Activated CD4-positive, alpha-beta memory T cell treated with anti-CD3 and anti-CD28 coated beads for 36 hours (primary cell): ENCODE measurements at places on chromosomes 12 and 14. TPM values are rescaled to one million over a fixed set of nuclear protein-coding genes. Genes with fewer than 3 reads are reported as not detected.

DNA sequence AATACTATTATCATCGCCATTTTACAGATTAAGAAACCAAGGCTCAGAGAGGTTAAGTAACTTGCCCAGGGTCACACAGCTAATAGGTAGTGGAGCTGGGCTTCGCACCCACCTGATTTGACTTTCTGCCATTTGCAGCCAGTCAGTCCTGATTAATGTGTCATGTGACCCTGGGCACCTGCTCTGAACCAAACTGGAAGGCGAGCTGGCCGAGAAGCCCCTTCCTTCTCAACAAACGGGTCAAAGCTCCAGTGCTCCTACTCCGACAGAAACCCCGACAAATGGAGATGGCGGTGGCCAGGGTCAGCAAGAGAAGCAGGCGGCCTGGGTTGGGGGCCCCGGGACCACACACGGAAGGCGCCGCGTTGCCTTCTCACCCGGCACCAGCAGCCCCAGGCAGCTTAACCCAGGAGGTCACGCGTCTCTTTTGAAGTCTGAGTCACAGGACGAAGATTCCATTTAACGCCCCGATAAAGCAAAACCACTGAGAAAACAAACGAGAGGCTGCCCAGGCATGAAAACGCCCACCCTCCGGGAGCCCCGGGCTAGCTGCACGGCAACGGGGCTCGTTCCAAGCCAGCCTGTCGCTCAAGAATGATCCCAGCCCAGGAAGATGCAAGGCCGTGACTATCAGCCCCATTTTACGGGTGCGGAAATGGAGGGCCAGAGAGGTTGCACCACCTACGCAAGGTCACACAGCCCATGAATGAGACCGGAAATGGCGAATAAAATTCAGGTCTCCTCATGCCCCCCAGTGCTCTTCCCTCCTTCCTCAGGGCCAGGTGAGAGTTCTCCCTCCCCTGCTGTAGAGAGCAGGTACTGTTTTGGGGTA is 124.8 kb downstream of the SCARB1 start:
- DNase-seq, result peak; percentile 24

The TPH2 gene
- total RNA-seq, result not detected

The OR4E2 gene
- not detected for total RNA-seq

GRCh38 chr12:96057986-96058553 is 22.7 kb upstream of the LTA4H start:
- DNase-seq, result no peak

DNA sequence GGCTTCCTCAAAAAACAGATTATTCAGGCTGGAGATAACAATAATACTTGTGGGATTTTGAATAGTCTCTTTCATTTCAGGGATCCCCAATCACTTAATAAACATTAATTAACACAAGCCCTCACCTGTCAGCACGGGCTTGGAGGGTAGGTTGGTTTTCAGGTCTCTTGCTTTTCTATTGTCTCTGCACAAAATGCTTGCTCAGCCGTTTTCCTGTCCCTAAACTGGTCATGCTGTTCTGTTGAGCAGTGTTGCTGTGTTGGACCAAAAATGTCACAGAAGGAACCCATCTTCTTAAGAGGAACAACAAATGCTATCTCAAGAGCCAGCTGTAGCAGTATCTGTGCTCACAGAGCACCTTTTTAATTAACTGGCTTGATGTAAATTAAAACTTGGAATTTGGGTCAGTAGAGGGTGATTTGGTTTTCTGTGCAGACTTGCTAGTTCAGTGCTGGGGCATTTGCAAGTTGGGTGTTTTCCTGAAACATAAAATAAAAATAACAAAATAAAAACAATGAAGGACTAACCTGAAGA is 231.8 kb upstream of the CRY1 start:
- no peak for DNase-seq

DNA sequence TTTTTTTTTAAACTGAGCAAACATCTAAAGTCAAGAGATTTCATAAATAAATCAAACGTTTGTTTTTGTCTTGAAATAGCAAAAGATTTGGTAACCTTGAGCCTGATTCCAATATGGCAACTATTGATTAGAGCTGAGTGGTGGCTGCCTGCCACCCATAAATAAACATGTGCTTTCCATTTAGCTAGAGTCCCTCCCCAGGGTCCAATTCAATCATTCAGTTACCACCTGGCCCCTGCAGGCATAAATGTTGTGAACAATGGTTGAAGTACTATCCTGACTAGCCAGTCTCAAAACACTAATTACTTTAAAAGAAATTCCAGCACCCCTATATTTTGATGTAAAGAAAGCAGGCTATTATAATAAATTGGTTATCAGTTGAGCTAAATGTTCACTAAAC is 129.7 kb upstream of the GRIP1 start:
- no peak for DNase-seq

DNA sequence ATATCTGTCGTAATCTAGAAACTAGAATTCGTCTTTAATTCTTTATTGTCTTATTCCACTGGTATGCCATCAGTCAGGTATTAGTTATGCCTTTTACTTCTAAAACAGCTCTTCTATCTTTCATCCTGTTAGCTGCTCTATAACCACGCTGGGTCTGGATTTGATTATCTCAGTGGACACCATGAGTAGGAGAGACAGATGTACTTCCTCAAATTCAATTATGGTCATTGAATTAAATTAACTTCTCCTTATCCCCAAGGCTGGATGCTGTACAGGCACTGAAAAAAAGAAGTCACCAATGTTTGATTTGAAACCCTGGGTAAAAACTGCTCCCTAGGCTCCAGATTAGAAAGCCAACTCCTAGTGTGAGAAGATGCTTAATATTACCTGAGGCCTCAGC is 107.3 kb downstream of the PIK3C2G start:
- DNase-seq, result no peak

DNA sequence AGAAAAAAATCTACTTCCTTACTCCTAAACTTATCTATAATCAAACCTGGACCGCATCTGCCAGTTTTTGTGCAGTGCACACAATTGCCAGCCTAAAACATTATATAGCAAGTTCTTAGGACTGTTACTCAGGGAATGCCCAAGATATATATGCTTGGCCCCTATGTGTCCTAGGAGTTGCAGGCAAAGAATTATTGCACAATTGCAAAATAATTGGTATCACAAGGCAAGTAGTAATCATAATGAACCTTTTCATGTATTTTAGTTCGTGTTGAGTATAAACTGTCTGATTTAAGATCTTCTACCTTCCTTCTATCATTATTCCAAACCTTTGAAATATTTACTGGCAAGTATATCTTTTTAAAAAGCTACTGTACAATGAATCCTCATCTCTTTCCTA is 45.5 kb downstream of the TMTC3 start:
- no peak for DNase-seq

DNA sequence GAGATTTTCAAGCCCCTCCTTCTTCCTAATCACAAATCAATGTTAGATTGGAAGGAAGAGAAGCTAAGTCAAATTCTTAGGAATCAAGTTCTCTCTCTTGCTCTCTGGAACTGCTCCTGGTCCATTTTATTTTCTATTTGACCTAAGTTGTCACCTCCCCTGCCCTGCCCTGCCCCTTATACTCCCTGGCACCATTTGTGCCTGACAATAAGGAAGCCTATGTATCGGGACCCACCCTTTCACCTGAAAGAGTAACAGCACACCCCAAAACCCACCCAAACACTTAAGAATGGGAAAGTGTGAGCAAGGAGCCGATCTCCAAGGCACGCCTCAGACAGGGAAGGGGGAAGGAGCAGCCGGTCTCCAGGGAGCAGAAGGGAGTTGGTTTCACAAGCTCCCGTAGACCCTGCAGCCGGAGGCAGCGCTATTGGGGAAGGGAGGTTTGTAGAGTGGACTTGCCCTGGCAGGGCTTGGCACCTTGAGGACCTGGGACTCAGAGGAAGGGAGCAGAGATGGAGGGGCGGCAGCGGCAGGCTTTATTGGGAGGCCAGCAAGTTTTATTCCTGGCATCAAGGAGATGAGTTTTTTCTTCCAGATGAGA is 1.6 kb downstream of the LRRC74A start:
- DNase-seq, result no peak

- DNase-seq, result no peak
Observed at GRCh38 chr14:102523200-102523568, 13.6 kb upstream of the ANKRD9 start.

- no peak for DNase-seq
Observed at GRCh38 chr12:6378709-6379472, 3.5 kb upstream of the SCNN1A start.

DNA sequence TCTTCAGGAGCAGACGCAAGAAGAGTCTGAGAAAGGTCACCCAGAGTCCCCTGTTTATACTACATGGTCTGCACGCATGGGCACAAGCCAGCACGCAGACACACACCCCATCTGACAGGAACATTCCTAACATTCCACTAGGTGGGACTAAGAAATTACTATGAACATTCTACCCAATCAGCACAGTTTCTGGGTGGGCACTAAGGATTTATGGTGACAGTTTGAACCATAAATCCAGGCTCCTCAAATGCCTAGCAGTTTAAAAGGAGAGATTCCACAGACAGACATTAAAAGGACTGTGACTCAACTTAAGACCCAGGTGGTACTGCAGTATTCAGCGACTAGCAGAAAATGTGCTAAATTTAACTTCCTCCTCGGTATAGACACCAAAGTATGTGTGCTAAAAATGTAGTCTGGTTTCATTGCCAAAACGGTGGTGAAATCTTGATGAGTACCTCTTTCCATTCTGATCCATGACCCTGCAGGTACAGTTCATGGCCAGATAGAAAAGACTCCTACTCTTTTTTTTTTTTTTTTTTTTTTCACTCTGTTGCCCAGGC is 16.2 kb downstream of the ABHD4 start:
- DNase-seq, result no peak

The ARHGAP9 gene
- 88.4 TPM for total RNA-seq

- DNase-seq, result no peak
Observed at GRCh38 chr12:83042441-83043200, 355.9 kb downstream of the TMTC2 start.

The MYF5 gene
- not detected for total RNA-seq

DNA sequence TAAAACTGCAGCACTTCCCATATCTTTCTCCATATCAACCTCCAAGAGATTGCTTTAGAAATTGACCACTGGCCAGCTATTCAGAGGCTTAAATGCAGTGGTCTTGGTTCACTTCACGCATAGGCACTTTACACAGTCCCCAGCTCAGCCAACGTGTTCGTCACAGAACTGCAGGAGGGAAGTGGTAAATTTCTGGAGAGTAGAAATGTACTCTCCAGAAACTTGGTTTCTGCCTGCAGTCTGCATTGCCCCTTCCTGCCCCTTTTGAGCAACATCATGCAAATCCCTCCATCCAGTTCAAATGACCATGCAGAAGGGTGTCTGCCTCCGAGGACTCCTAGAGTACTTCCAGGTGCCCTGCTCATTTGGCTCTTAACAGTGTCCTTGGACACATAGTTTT is 42.7 kb upstream of the NEDD1 start:
- DNase-seq, result no peak

DNA sequence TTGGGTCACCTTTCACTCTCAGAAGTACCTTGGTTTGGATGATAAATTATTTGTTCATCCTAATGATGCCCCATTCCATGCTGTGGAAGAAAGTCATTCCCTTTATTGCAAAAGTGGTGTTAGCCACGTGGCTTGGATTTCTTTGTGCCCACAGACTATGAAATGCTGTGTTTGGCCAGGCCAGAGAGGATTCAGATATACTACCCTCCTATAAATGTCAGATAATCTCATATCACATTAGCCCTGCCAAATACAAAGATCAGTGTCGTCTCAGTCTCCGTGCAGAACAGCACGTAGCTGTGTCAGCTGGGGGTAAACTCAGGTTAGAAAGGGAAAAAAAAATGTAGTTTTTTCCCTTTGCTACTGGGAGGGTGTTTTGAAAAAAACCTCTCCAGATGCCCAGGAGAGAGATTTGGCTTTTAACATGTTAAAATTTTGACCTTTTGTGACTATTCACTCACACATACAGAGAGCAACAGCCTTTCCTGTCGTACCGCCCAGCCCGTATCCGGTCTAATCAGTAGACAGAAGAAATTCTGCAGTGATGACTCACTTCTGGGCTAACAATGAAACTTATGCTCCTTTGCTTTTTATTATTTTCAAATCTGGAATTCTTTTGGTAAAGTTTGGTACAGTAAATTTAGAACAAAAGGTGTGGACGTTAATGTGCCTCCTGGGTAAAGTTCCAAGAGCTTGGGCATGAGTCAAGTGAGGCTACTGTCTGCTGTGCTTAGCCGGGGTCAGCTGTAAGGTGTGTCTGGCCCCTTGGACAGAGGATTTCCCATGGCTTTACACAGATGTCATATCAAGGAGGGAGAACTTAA is 8.5 kb upstream of the PTPRB start:
- peak; percentile 10 for DNase-seq

The IRF2BPL gene
- total RNA-seq, result 38.5 TPM

DNA sequence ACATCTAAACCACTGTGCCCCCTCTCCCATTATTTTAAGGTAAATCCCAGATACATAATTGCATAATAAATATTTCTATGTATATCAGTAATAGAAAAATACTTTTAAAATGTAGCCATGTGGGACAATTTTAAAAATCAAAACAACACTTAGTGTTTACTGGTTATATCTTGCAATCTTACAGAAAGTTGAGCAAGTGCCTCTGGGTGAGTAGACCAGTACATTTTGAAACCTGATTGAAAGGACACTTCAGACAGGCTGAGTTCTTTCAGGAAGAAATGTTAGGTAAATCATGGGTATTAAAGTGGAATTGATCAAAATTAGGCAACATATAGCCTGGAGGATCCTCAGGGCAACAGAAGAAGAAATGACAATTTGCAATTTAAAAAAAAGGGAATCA is 7.2 kb downstream of the SLC38A4 start:
- DNase-seq, result no peak

GRCh38 chr14:56581041-56581727 is 1.6 kb downstream of the TMEM260 start:
- no peak for DNase-seq

The DBX2 gene
- total RNA-seq, result not detected

The ACVRL1 gene
- total RNA-seq, result not detected
